ENCODE measurements at places on chromosomes 6 and 20. TPM values are rescaled to one million over a fixed set of nuclear protein-coding genes. Genes with fewer than 3 reads are reported as not detected.
A peak's percentile ranks its signal among the peaks of the same experiment; 100 is the strongest.

- no peak overlapping the region for H3K4me3 ChIP-seq
- no peaks in the 10 kb centered on the region for H3K36me3 ChIP-seq
- DNase-seq: peak; percentile 13
- H3K27me3 ChIP-seq: no peaks in the 10 kb centered on the region
- H3K4me1 ChIP-seq: peaks cover 18% of the 10 kb centered on the region
Measured at GRCh38 chr6:109073344-109074132, 21.1 kb downstream of the SESN1 start.

Gene FAM209A
- 4.7 TPM for total RNA-seq

DNA sequence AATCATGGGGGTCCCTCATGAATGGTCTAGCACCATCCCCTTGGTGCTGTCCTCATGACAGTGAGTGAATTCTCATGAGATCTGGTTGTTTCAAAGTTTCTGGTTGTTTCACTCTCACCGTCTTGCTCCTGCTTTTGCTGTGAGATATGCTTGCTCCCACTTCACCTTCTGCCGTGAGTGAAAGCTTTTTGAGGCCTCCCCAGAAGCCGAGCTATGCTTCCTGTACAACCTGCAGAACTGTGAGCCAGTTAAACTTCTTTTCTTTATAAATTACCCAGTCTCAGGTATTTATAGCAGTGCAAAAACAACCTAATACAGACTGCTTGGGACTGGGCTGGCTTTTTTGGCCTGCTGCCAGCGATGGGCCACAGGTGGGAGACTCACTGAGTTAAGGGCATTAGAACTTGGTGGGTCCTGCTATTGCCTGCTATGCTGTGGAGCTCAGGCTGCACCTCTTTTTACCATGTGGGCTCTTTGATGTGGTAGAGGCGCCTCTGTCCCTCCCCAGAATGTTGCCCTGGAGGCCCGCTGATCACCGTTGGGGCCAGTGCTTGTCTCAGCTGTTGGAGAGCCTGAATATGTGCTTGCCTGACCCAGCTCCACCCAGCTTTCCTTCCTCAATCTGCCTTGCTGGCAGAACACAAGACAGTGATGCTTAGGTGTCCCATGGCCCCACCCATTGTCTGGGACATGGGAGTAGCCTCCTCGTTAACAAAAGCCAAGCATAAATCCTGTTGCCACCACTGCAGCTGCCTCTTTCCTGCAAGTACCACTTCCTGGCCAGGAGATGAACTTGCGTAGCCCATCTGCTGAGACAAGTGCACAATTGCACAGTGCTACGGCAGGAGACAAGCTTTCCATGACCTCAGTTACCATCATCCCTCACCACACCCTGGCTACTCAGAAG is 47.1 kb downstream of the IGF2R start:
- peaks cover 32% of the 10 kb centered on the region for H3K4me1 ChIP-seq
- DNase-seq: peak; percentile 19
- H3K36me3 ChIP-seq: no peaks in the 10 kb centered on the region
- peak overlapping the region; percentile 15 for H3K4me3 ChIP-seq

GRCh38 chr20:1741309-1742048 is 83.9 kb upstream of the SIRPG start:
- no peaks in the 10 kb centered on the region for H3K27me3 ChIP-seq
- H3K4me3 ChIP-seq: no peak overlapping the region
- H3K36me3 ChIP-seq: no peaks in the 10 kb centered on the region
- DNase-seq: no peak
- H3K27ac ChIP-seq: no peak overlapping the region
- H3K4me1 ChIP-seq: no peaks in the 10 kb centered on the region

DNA sequence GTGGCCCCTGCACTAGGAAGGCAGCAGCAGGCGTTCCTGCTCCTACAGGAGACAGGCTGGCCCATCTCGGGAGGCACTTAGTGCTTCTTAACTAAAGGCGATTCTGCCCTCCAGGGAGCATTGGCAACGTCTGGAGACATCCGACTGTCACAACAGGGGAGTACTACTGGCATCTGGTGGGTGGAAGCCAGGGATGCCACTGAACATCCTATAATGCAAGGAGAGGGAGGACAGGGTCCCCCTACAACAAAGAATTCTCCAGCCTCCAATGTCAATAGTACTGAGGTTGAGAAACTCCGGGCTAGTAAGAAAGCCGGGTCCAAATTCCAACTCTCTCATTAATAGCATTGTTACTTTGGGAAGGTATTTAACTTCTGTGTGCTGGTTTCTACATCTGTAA is 119.4 kb upstream of the ARMC2 start:
- no peak overlapping the region for H3K27ac ChIP-seq
- DNase-seq: no peak
- H3K4me3 ChIP-seq: no peak overlapping the region
- no peaks in the 10 kb centered on the region for H3K36me3 ChIP-seq
- H3K27me3 ChIP-seq: no peaks in the 10 kb centered on the region
- no peaks in the 10 kb centered on the region for H3K4me1 ChIP-seq

GRCh38 chr6:117354671-117355070 is 71.1 kb downstream of the ROS1 start:
- H3K27ac ChIP-seq: no peak overlapping the region
- H3K4me3 ChIP-seq: no peak overlapping the region
- H3K36me3 ChIP-seq: no peaks in the 10 kb centered on the region
- H3K4me1 ChIP-seq: no peaks in the 10 kb centered on the region
- DNase-seq: no peak

- no peak overlapping the region for H3K27ac ChIP-seq
- no peaks in the 10 kb centered on the region for H3K36me3 ChIP-seq
- H3K4me3 ChIP-seq: no peak overlapping the region
- peaks cover 6% of the 10 kb centered on the region for H3K27me3 ChIP-seq
- no peak for DNase-seq
- H3K4me1 ChIP-seq: no peaks in the 10 kb centered on the region
Measured at GRCh38 chr6:99790679-99791078, 184.0 kb downstream of the PRDM13 start.

Gene NEURL2
- total RNA-seq: 6.9 TPM

DNA sequence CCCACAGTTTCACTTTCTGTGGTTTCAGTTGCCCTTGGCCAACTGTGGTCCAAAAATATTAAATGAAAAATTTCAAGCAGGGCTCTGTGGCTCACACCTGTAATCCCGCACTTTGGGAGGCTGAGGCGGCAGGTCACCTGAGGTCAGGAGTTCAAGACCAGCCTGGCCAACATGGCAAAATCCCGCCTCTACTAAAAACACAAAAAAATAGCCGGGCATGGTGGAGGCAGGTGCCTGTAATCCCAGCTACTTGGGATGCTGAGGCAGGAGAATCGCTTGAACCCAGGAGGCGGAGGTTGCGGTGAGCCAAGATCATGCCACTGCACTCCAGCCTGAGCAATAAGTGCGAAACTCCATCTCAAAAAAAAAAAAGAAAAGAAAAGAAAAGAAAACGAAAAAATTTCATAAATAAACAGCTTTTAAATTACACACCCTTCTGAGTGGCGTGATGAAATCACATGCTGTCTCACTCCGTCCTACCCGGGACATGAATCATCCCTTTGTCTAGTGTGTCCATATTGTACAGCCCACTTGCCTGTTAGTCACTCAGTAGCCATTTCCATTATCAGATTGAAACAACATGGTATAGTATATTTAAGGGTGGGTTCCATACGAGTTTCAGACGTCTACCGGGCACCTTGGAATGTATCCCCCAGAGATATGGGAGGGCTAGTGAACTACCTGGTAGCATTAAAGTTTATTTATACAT is 11.7 kb downstream of the PTPRK start:
- H3K4me3 ChIP-seq: no peak overlapping the region
- no peaks in the 10 kb centered on the region for H3K4me1 ChIP-seq

DNA sequence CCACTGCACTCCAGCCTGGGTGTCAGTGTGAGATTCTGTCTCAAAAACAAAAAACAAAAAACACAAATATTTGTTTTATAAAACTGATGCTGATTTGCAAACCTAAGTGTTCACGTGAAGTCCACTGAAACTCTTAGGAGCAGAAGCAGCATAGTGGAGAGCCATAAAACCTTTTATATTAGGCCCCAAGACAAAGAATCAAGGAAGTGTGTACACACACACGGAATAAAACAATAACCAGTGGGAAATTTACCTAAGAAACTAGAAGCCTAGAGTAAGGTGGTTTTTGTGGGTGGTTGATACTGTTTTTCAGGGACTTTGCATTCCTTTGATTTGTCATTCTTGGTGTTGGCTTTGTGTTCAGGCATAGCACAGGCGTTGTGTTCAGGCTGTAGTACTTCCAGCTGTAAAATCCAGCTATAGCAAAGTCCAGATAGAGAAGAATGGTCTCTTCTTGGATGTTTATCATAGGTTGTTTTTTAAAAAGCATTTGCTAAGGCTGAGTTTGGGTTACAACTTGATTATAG is 61.3 kb downstream of the ATRN start:
- H3K4me3 ChIP-seq: no peak overlapping the region
- H3K4me1 ChIP-seq: no peaks in the 10 kb centered on the region
- H3K27ac ChIP-seq: no peak overlapping the region
- no peak for DNase-seq

GRCh38 chr6:33549196-33549595 is 30.9 kb downstream of the BAK1 start:
- H3K27ac ChIP-seq: no peak overlapping the region
- H3K4me1 ChIP-seq: peaks cover 18% of the 10 kb centered on the region
- no peaks in the 10 kb centered on the region for H3K36me3 ChIP-seq
- H3K27me3 ChIP-seq: no peaks in the 10 kb centered on the region
- H3K4me3 ChIP-seq: no peak overlapping the region

DNA sequence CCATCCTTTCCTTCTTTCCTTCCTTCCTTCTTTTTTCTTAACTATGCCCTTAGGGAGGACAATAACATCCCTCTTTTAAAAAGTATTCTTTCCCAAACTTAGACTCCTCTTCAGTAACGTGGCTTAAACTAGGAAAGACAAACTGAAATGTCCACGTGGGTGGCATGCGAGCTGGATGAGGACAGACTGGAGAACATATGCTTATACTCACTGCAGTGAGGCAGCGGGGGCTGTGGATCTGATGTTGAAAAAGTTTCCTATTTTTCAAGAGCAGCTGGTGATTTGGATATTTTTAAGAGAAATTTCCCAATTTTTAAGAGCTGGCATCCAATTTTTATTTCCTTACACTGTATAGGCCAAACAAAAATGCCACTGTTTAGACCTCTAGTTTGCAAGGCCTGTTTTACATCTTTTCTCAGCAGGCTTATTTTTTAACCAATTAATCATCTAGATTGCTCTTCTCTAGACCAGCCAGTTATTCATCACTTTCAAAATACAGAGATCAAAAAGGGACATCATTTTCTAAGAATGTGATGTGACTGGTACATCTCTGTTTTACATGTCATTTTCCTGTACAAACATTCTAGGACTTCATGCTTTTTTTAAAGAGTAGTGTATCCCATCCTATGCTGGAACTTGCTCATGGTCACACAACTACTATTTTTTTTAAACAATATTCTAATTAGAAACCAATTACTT is 226.5 kb downstream of the BTBD9 start:
- no peaks in the 10 kb centered on the region for H3K36me3 ChIP-seq
- no peaks in the 10 kb centered on the region for H3K27me3 ChIP-seq
- DNase-seq: no peak
- H3K4me1 ChIP-seq: no peaks in the 10 kb centered on the region

DNA sequence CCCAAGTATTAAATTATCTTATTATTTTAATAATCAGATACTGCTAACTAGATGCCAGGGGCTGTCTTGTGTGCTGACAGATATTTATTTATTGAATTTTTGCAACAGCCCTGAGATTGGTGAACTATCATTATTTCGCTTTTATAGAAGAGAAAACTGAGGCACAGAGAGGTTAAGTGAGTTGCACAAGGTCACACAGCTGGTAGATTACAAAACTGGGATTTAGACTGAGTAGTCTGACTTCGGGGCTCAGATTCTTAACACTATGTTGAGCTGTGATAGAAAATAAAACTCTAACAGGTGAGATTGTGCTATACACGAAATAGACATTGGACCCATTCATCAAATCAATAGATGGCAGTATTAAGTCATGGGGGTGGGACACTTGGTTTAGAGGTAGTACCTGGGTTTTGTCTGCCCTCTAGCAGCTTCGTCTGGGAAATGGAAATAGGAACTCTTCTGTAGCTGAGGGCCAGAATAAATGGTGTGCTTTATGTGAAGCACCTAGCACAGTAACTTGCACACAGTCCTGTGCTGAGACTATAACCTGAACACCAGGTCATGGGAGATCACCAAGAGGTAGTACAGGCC is 113.4 kb downstream of the B3GAT2 start:
- H3K4me3 ChIP-seq: no peak overlapping the region
- no peak for DNase-seq
- H3K27ac ChIP-seq: no peak overlapping the region
- no peaks in the 10 kb centered on the region for H3K27me3 ChIP-seq

DNA sequence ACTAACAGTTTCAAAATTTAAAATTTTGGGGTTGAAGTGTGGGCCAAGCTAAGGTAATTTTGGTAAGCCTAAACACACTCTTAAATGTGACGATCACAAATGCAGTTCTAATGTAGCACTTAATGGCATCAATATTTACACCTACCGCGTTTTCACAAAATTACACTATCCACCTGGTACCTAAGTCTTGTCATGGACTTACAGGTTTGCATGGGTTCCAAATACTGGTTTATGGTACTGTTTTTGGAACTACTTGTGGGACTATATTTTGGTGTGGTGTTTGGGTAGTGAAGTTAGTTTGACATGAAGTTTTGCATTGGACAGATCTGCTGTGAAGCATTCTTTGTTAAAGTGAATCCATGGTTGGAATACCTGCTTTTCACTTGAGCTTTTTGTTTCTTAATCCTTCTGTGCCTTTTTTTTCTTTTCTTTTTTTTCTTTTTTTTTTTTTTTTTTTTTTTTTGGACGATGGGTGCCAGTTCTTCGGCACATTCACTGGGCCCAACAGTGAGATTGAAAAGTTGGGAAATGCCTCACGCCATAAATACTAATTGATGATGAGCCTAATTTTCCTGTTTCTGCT is 6.5 kb downstream of the SRSF3 start:
- H3K36me3 ChIP-seq: peaks cover 15% of the 10 kb centered on the region
- DNase-seq: no peak
- H3K4me1 ChIP-seq: peaks cover 71% of the 10 kb centered on the region
- H3K4me3 ChIP-seq: no peak overlapping the region

- H3K4me1 ChIP-seq: no peaks in the 10 kb centered on the region
- no peak overlapping the region for H3K4me3 ChIP-seq
- H3K27me3 ChIP-seq: no peaks in the 10 kb centered on the region
- no peak for DNase-seq
- no peaks in the 10 kb centered on the region for H3K36me3 ChIP-seq
Measured at GRCh38 chr6:144876689-144877088, 591.6 kb downstream of the UTRN start.

Gene BCAS4
- 26.3 TPM for total RNA-seq

GRCh38 chr6:32491700-32492099 is 38.4 kb downstream of the HLA-DRB5 start:
- H3K36me3 ChIP-seq: no peaks in the 10 kb centered on the region
- H3K27me3 ChIP-seq: no peaks in the 10 kb centered on the region
- no peak overlapping the region for H3K4me3 ChIP-seq

Gene SOBP
- 0.47 TPM for total RNA-seq

Gene DDO
- total RNA-seq: not detected

DNA sequence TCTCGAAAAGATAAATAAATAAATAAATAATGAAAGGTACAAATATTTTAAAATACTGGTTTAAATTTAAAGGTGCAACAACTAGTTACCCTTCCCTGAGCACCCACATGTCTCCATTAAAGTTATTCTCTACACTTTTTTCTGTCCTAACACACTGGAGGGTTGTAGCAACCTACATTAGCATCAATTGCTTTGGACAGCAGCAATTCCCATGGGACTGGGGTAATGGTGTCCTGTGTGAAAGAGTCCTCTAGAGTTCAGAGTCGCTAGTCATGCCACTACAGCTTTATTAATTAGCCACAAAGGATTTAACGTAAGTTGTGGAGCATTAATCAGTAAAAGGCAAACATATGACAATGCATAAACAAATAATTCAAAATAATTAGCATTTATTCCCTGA is 14.1 kb upstream of the CD24 start:
- H3K27me3 ChIP-seq: peaks cover 20% of the 10 kb centered on the region
- no peak overlapping the region for H3K4me3 ChIP-seq
- DNase-seq: no peak
- no peaks in the 10 kb centered on the region for H3K4me1 ChIP-seq
- no peaks in the 10 kb centered on the region for H3K36me3 ChIP-seq
